ENCODE measurements at places on chromosomes 2 and 18. TPM values are rescaled to one million over a fixed set of nuclear protein-coding genes. Genes with fewer than 3 reads are reported as not detected.

The SMAD4 gene
- 65.7 TPM for total RNA-seq

The SCYGR6 gene
- total RNA-seq: not detected

The ITGA6 gene
- 25.1 TPM for total RNA-seq

The GAREM2 gene
- 0.19 TPM for total RNA-seq

The CXCR2 gene
- total RNA-seq: 2.6 TPM

The HOXD8 gene
- total RNA-seq: not detected

The CAPN14 gene
- total RNA-seq: 0.12 TPM

The HOXD3 gene
- total RNA-seq: not detected

The SH3BP4 gene
- 29.9 TPM for total RNA-seq

The PTPRN gene
- total RNA-seq: not detected

The ACVR1C gene
- total RNA-seq: 1.9 TPM

The ANKRD30BL gene
- total RNA-seq: not detected

The RNU2-63P gene
- total RNA-seq: not detected

The RESP18 gene
- total RNA-seq: not detected

The ARL6IP6 gene
- 2.8 TPM for total RNA-seq

The ARHGEF4 gene
- total RNA-seq: 0.49 TPM

The DES gene
- total RNA-seq: 3.2 TPM

The FIGN gene
- 2.8 TPM for total RNA-seq

The SNX17 gene
- total RNA-seq: 51.1 TPM

The ST6GAL2 gene
- total RNA-seq: 0.55 TPM

The TMEM200C gene
- 1.6 TPM for total RNA-seq

The COL3A1 gene
- total RNA-seq: 13.8 TPM

The CTNNA2 gene
- not detected for total RNA-seq

The MTIF2 gene
- 28.3 TPM for total RNA-seq

The IL1RN gene
- 52.5 TPM for total RNA-seq
